Osteocyte (in vitro differentiated cells): ENCODE measurements at places on chromosomes 2 and 18.
A peak's percentile ranks its signal among the peaks of the same experiment; 100 is the strongest.

GRCh38 chr18:10660179-10660884, 134.5 kb downstream of the NAPG start:
- H3K27ac ChIP-seq = no peak overlapping the region
- DNase-seq = no peak
- H3K4me3 ChIP-seq = no peak overlapping the region
- peaks cover 5% of the 10 kb centered on the region for H3K27me3 ChIP-seq

GRCh38 chr2:218865396-218865795, 5.8 kb downstream of the WNT6 start:
- no peak for DNase-seq
- no peaks in the 10 kb centered on the region for H3K36me3 ChIP-seq
- H3K4me1 ChIP-seq = peaks cover 6% of the 10 kb centered on the region

GRCh38 chr2:36809069-36809445, 112.5 kb downstream of the VIT start:
- no peak overlapping the region for H3K4me3 ChIP-seq
- no peak for DNase-seq
- H3K4me1 ChIP-seq = no peaks in the 10 kb centered on the region
- H3K36me3 ChIP-seq = no peaks in the 10 kb centered on the region
- H3K27ac ChIP-seq = no peak overlapping the region

DNA sequence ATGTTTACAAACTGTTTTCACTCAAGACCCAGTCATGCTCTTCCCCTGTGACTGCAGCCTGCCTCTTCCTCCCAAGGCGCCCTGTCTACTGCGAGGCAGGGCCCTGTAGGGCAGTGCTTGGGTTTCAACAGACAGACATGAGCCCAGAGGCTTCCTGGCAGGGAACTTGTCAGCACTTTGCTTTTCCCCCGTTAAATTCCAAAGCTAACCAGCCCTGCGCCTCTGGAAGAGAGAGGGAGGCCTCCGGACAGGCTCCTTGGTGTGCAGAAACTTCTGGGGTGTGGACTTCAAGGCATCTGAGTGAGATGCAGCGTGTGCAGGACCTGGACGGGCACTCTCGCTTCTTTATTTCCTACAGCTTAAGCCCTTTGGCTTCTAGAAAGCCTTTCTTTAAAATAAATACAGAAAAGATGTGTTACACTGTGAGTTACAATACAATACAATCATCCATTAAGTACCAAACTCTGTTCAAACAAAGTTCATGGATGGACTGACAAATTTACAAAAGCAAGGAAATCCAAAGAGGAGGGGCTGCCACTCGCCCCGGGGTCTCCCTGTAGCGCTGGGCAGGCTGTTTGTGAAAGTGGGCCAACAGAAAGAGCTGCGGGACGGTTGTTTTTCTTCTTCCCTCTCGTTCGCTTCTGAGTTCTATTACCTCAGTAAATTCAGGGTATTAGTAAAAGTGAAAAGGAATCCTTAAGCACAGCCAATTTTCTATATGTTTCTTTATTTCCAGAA, 8.8 kb upstream of the ZNF516 start:
- peaks cover 12% of the 10 kb centered on the region for H3K27me3 ChIP-seq
- H3K27ac ChIP-seq = no peak overlapping the region
- no peaks in the 10 kb centered on the region for H3K4me1 ChIP-seq
- no peak overlapping the region for H3K4me3 ChIP-seq
- H3K36me3 ChIP-seq = no peaks in the 10 kb centered on the region

GRCh38 chr18:10965119-10965518, 184.2 kb downstream of the PIEZO2 start:
- peak overlapping the region; percentile 42 for H3K27ac ChIP-seq
- DNase-seq = no peak
- peaks cover 17% of the 10 kb centered on the region for H3K4me1 ChIP-seq
- H3K4me3 ChIP-seq = no peak overlapping the region
- no peaks in the 10 kb centered on the region for H3K27me3 ChIP-seq

DNA sequence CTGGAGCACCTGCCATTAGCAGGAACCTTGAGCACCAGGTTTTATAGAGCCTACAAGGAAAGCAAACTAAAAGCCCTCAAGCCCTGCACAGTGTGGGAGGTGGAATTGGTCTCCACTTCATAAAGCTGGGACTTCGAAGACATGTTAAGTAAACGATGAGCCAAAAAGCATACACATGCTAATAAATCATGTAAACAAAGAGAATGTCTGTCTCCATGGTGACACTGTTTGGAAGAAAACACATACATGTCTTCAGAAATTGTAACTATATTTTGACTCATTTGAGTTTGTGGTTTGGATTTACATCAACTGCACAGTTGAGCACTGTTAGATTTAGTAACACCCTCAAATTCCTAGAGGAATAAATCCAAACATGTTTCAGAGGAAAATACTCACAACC, 978.5 kb upstream of the LRRTM1 start:
- H3K36me3 ChIP-seq = no peaks in the 10 kb centered on the region
- H3K27me3 ChIP-seq = no peaks in the 10 kb centered on the region
- H3K27ac ChIP-seq = no peak overlapping the region
- DNase-seq = no peak

DNA sequence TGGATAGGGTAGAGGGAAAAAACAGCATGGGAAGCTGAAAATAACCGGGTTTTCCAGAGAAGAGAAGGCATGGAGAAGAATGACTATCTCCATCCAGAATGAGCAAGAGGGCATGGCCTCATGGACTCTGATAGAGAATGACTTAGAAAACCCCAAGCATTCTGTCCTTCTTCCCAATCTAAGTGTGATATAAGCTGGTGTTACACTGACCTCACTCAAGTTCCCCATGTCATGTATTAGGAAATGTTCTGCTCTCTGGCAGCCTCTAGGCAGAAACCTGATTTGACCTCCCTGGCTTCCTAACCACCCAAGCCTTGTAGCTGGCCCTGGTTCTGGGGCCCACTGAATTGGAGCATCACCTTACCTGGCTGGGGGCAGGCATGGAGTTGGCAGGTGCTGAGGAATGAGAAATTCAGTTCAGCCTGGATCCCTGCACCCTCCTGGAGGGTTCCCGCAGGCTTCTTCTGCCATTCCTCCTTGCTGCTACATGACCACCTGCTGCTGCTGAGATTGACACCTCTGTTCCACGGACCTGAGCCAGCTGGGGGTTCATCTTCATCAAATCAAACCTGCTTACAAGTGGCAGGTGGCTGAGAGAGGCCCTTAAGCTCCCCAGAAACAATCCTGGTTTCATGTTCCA, 5.2 kb upstream of the SIGLEC15 start:
- H3K27me3 ChIP-seq = no peaks in the 10 kb centered on the region
- no peak overlapping the region for H3K4me3 ChIP-seq
- no peaks in the 10 kb centered on the region for H3K36me3 ChIP-seq
- no peak for DNase-seq

- no peaks in the 10 kb centered on the region for H3K27me3 ChIP-seq
- H3K4me1 ChIP-seq = peaks cover 7% of the 10 kb centered on the region
- no peak for DNase-seq
- H3K4me3 ChIP-seq = no peak overlapping the region
These were observed 153.8 kb upstream of the SLC39A10 start for GRCh38 chr2:195503208-195503607.

GRCh38 chr18:55268151-55268601, 308.9 kb upstream of the CCDC68 start:
- H3K27ac ChIP-seq = no peak overlapping the region
- no peak overlapping the region for H3K4me3 ChIP-seq
- peaks cover 25% of the 10 kb centered on the region for H3K4me1 ChIP-seq

DNA sequence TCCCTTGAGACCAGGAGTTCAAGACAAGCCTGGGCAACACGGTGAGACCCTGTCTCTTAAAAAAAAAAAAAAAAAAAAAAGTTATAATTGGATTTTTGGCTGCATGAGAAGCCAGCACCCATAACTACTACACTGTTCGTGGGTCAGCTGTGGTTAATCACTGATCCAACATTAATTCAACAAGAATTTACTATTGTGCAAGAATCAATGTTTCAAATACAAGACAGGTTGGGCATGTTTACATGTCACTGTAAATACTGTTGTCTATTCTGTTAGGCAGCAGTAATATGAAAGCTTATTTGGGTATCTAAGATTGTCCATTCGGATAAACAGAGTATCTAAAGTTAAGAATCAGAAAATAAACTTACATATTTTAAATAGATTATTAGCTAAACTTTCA, 62.3 kb downstream of the ESCO1 start:
- peaks cover 31% of the 10 kb centered on the region for H3K36me3 ChIP-seq
- no peak for DNase-seq
- H3K27me3 ChIP-seq = no peaks in the 10 kb centered on the region
- H3K4me3 ChIP-seq = no peak overlapping the region
- H3K27ac ChIP-seq = no peak overlapping the region

DNA sequence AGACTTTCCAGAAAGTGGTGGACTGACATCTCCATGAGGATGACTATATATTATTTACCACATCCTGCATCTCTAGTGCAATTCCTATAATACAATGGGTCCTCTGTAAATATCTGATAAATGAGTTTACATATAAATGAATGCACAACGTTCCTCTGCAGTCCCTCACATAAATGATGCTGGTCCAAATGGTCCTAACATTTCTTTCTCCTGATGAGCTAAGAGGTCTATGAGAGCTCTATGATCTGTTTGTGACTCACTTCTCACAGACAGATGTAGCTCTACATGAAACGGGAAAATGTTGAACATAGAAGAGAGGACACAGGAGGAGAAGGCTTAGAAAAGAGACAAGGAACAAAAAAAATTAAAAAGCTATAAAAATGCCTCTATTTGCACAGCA, 201.2 kb upstream of the PIK3C3 start:
- no peak overlapping the region for H3K27ac ChIP-seq
- H3K36me3 ChIP-seq = no peaks in the 10 kb centered on the region
- no peak for DNase-seq
- H3K27me3 ChIP-seq = no peaks in the 10 kb centered on the region
- H3K4me1 ChIP-seq = peaks cover 14% of the 10 kb centered on the region

- no peaks in the 10 kb centered on the region for H3K27me3 ChIP-seq
- peaks cover 17% of the 10 kb centered on the region for H3K36me3 ChIP-seq
- no peak overlapping the region for H3K27ac ChIP-seq
- no peak for DNase-seq
- H3K4me1 ChIP-seq = peaks cover 33% of the 10 kb centered on the region
These were observed 27.1 kb downstream of the RAB31 start for GRCh38 chr18:9735238-9735637.

DNA sequence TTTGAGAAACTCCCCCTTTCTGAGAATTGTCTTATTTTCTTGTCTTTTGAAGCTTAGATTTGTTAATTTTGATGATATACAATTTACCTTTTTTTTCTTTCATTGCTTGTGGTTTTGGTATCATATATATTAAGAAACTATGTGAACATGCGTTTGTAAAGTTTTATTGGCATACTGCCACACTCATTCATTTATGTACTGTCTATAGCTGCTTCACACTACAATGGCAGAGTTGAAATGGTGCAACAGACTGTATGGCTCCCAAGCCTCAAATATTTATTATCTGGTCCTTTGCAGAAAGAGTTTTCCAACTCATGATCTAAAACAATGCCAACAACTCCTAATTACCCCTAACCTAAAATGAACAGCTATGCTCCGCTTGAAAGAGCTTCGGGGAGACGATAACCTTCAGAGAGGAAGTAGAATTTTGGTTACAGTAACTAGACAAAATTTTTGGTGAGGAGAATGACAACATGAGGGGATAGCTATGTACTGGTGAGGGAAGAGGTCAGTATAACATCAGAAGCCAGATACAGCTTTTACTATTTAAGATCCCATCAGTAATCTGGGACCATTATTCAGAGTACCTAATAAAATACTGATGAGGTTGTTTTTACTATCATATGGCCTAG, 16.1 kb downstream of the PPP3R1 start:
- H3K36me3 ChIP-seq = no peaks in the 10 kb centered on the region
- peaks cover 61% of the 10 kb centered on the region for H3K4me1 ChIP-seq
- no peak for DNase-seq
- H3K4me3 ChIP-seq = no peak overlapping the region

DNA sequence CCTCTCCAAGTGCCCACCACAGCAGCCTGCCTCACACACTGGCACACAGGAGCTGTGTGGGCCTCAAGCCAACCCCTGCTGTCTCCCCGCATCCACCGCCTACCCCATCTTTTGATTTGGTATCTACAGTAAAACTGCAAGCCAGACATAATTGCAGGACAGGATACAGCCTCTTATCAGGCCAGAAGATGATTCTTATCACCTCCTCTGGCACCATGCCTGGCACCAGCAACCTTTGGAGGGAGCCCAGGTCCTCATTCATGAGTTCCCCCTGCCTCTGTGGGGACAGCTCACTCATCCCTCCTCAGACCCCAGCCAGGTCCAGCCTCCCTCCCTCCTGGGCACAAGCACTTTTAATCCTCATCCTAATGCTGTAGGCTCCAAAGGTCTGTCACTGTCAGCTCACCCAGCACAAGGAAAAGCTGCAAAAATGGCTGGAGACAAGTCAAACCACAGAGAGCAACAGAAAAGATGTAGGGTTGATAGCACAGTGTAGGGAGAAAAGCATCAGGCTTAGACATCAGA, 9.7 kb downstream of the RAB11FIP5 start:
- H3K4me1 ChIP-seq = peaks cover 32% of the 10 kb centered on the region
- H3K36me3 ChIP-seq = no peaks in the 10 kb centered on the region
- no peak overlapping the region for H3K4me3 ChIP-seq
- no peak overlapping the region for H3K27ac ChIP-seq

GRCh38 chr2:37244017-37244416, 12.6 kb downstream of the NDUFAF7 start:
- H3K36me3 ChIP-seq = peaks cover 46% of the 10 kb centered on the region
- no peak overlapping the region for H3K4me3 ChIP-seq
- DNase-seq = no peak

GRCh38 chr18:76370686-76371085, 124.4 kb downstream of the ZNF516 start:
- no peaks in the 10 kb centered on the region for H3K27me3 ChIP-seq
- H3K4me3 ChIP-seq = no peak overlapping the region
- no peaks in the 10 kb centered on the region for H3K4me1 ChIP-seq

DNA sequence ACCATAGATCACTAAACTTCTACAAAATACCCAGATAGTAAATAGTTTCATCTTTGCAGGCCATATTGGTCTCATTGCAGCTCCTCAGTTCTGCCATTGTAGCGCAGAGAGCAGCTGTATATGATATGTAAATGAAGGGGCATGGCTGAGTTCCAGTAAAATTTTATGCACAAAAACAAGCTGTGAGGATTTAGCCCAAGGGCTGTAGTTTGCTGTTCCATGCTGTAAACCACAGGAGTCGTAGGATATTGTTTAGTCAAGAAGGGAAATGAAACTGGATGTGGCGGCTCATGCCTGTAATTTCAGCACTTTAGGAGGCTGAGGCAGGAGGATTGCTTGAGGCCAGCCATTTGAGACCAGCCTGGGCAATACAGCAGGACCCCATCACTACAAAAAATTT, 83.0 kb downstream of the MGAT5 start:
- no peaks in the 10 kb centered on the region for H3K4me1 ChIP-seq
- DNase-seq = no peak
- no peaks in the 10 kb centered on the region for H3K27me3 ChIP-seq
- peaks cover 5% of the 10 kb centered on the region for H3K36me3 ChIP-seq

GRCh38 chr2:199148076-199148845, 309.5 kb downstream of the SATB2 start:
- no peaks in the 10 kb centered on the region for H3K4me1 ChIP-seq
- no peak overlapping the region for H3K27ac ChIP-seq
- DNase-seq = no peak
- H3K36me3 ChIP-seq = no peaks in the 10 kb centered on the region
